ENCODE measurements at places on chromosomes 11 and 22.

DNA sequence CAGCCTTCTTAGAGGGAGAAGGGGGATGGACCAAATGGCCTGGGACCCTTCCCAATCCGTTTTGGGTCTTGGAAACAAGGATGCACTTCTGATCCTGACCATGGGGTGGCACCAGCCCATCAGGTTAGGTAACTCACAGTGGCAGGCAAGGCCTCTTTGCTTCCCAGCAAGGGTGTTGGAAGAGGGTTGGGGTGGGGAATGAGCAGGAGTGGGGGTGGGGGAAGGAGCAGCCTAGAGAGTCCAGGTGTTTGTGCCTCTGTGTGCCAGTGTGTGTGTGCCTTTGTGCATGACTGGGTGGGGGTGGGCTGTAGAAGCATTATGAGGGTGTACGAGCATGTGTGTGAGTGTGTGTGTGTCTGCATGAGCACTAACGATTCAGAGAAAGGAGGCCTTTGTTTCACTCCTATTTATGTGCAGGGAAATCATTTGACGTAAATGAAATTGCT lies 213.1 kb downstream of the INSC start:
- DNase-seq: no peak

DNA sequence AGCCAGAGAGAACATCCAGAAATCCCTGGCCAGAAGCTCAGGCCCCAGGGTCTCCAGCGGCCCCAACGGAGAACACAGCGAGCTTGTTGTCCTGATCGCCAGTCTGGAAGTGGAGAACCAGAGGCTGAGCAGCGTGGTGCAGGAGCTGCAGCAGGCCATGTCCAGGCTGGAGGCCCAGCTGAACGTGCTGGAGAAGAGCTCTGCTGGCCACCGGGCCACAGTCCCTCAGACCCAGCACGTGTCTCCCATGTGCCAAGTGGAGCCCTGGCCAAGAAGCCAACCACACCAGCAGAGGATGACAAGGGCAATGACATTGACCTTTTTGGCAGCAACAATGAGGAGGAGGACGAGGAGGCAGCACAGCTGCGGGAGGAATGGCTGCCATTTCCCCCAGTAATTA lies 20.6 kb upstream of the SCGB1D1 start:
- no peak for DNase-seq

- DNase-seq: no peak
Observed at GRCh38 chr11:75946531-75947530, 131.8 kb downstream of the UVRAG start.

GRCh38 chr11:61067782-61068446 lies 34.4 kb upstream of the CD5 start:
- no peak for DNase-seq

- no peak for DNase-seq
Observed at GRCh38 chr11:91093141-91093540, 870.3 kb upstream of the CHORDC1 start.

DNA sequence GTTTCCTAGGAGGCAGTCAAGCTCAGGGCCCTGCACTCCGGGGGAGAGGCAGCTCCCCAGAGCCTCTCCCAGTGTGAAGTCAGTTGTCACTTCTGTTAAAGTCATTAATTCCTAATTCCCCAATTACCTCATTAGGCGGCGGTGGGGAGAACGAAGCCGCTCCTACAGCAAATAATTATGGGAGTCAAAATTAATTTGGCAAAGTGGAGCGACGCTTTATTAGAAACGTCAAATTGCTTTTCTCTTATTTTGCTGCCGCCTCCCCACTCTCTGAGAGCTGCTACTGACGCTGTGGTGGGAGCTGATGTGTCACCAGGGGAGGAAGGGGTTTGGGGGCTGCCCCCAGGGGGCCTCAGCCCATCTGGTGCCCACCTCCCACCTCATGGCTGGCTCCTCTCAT lies 41.6 kb downstream of the SLC22A12 start:
- DNase-seq: no peak

GRCh38 chr11:70663815-70664214 lies 265.5 kb downstream of the CTTN start:
- no peak for DNase-seq

DNA sequence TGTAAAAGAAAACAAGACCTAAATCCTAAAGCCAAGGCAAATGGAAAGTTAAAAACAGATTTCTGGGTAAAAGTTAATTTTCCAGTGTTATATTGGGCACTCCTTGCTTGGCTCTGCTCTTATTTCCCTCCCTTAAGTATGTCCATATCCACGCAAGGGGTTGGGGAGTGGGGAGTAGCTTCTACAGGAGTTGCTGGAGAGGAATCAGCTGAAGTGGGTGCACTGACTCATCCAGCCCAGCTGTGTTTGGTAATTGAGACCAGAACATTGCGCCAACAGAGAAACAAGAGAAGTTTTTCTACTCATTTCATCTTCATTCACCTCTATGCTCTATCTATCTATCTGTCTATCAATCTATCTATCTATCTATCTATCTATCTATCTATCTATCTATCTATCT lies 298.4 kb upstream of the PDGFD start:
- no peak for DNase-seq

DNA sequence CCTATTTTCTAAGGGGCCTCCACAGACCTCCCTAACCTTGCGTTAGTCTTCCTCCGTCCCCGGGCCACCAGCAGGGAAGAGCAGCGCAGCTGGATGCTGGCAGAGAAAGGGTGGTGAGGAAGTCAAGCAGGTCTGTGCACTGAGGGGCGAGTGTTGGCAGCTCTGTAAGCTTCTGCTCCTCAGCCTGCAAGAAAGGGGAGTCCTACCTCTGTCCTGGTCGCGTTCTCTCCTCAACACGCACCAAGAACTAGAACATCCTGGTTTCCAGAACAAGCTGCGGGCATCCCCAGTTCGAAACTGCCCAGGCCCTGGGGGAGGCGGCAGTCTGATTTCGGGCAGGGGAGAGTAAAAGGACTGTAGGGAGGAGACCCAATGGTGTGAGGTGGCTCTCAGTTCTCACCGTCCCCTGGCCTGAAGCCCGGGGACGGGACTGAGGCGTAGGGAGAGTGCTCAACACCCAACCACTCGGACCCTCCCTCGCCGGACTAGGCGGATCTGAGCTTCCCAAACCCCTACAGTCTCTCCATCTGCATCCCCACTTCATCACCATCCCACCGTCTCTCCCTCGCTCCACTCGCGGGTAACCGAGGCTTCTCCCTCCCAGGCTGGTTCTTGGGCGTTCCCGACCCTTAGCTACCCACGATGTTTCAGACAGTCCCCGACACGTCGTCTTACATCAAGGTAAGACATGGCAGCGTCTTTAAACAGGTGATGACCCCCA lies 7.7 kb upstream of the FLI1 start:
- no peak for DNase-seq

Measured in stimulated activated CD4-positive, alpha-beta T cell treated with anti-CD3 and anti-CD28 coated beads, Interleukin-2, amount 100 ng/mL, for 4 hours (primary cell).